ENCODE measurements at places on chromosomes 6 and 20.

GRCh38 chr20:24987244-24987643 lies 5.3 kb downstream of the APMAP start:
- no peak for DNase-seq

DNA sequence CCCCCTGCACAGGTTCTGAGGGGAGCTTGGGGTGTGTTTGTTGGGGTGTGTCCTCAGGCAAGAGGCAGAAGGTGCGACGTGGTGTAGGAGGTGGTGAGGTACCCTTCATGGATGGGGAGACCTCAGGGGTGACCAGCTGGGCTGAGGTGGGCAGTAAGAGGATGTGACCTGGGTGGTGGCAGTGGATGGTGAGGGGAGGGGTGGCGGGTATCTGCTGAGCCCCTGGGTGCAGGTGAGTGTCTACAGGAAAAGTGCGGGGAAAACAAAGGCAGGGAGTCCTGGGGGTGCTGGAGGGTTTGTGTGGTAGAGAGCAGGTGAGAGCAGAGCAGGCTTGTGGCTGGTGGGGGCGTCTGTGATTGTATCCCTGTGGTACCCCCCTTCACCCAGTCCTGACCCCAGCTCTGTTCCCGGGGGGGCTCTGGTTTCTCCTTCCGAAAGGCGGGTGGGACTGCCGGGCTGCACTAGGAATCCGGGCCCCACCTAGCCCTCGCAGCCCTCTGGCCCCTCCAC lies 631 bp downstream of the RAET1L start:
- DNase-seq: no peak

- DNase-seq: no peak
These were observed 16.5 kb upstream of the SNX3 start for GRCh38 chr6:108277295-108277694.

DNA sequence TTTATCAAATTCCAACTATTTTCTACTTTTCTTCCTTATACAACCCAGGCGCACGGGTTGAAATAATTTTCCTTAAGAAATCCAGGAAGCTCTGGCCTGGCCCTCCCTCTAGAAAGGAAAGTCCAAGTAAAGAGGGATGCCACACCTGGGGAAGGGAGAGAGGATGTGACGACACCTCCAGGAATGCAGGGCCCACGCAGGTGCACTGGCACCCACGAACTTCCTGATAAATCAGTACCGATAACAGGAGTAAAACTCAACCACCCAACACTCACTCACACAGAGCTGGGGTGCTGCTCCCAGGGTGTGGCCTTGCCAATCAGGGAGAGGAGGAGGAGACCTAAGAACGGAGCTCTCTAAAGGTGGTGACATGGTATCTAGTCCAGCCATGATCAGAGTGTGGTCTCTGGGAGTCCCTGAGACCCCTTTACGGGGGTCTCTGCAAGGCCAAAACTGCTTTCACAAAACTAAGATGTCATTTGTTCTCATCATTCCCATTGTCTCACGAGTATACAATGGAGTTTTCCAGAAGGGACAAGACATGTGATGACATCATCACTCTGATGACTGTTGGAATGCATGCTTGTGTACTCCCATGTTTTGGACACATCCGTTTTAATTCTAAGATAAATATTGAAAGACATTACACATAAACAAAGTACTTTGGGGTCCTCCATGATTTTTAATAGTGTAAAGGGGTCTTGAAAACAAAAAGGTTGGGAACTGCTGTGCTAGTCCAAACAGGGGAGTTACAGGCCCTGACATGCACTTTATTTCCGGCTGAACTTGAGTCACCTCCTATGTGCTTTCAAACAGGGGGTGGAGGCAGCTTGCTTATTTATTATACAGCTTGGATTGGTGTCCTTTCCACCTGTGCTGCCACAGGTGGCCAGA lies 2.2 kb upstream of the PARD6B start:
- no peak for DNase-seq

DNA sequence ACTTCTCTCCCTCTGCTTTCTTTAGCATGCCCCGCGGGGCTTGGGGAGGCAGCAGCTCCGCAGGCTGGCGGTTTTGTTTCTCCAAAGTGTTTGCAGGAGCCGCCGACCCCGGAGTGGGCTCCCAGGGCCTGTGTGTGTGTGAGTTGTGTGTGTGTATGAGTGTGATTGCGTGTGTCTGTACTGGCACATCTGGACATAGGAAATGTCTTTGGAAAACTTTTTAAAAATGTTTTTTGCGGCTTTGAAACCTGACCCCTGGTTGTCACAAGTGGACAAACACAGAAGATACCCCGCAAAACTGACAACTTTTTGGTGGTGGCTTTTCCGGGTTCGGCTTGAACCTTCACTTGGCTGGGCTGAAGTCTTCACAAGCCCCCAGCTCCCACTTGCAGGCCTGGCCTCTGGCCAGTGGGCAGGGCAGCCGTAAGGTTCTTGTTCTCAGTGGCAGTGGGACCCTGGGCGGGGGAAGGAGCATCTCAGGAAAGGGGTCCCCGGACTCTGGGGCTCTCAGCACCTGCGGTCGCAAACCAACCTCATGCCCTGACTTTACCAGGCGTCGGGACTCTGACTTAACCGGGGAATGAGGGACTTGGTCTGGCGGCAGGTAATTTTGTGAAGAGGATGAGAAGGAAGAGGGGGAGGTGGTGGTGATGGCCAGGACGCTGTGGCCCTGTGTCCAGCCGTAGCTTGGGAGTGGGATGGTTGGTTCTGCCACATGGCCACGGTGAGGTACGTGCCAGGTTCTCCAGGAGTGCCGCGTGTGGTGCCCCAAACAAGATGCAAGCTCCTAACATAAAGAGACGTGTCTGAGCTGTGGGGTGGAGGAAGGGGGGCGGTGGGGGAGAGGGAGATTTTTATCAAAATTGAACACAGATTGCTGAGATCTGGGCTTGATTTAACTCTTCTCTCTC lies 619 bp downstream of the DAAM2 start:
- no peak for DNase-seq

DNA sequence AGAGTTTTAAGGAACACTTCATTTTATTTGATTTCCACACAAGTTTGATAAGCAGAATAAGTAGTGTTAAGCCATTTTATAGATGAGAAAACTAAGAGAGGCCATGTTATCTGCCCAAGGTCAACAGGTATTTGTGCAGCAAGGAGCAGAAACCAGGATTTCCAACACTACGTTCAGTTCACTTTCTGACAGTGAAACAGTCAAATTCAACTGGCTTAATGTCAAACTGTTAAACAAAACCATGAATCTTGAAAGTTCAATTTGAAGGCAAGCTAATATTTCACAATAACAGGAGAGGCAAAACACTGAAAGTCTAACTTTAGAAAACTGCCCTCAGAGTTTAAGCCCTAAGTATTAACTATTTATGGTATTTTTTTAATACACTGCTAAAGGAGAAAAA lies 32.6 kb downstream of the DTNBP1 start:
- no peak for DNase-seq

DNA sequence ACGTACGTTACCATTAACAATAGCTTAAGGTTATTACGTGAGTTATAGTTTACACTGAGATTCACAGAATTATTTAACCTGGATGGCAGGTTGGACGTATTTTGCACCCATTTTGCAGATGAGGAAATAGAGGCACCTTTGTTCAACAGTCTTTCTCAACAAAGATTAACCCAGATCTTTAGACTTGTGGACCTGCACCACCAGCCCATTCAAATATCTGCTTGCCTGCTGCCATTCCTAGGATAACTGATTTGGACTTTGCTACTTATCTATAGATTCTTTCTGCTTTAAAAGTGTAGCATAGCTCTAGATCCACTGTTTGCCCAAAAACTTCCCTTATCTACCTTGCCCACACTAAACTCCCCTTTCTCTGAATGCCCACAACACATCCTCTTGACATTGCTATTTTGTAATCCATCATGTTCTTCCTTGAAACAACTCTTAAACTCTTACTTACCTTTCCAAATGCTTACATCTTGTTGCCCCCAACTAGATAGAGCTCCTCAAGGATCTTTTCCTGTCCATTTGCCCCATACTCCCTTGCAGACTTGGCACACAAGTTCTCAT lies 56.4 kb upstream of the TNFAIP3 start:
- no peak for DNase-seq

- DNase-seq: no peak
These were observed 6.8 kb downstream of the TBPL1 start for GRCh38 chr6:133959667-133960368.

DNA sequence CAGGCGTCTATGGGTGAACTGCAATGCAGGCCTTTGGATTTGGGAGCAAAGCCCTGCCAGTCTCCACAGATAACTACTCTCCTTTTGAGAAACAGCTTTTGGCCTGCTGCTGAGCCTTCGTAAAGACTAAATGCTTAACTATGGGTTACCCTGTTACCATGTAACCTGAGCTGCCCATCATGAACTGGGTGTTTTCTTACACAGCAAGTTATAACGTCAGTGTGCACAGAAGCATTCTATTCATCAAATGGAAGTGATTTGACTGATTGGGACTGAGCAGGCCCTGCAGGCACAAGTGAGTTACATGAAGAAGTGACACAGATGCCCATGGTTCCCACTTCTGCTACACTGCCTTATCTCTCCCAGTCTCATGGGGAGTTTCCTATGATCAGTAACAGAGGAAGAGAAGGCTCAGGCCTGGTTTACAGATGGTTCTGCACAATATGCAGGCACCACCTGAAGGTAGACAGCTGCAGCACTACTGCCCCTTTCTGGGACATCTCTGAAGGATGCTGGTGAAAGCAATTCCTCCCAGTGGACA lies 319.1 kb downstream of the CD83 start:
- no peak for DNase-seq

- no peak for DNase-seq
These were observed 45.0 kb downstream of the NT5E start for GRCh38 chr6:85494547-85495536.

DNA sequence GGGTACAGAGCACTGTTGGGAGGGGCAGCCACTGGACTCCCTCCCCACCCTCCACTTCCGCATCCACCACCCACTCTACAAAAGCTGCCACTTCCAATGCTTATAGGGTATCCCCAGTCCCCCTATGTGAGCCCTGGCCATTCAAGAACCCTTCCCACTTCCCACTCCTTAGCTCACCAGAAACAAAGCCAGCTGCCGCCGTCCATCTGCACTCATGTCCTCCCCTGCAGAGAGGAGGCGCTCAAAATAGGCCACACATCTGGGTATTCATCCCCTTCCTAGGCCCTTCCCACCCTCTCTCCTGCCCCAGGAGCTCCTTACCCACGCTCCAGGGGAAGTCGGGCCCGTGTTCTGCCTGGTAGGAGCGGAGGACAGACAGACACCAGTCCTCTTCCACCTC lies 6.5 kb upstream of the LY6G5C start:
- no peak for DNase-seq

- peak; percentile 72 for DNase-seq
These were observed 36.2 kb downstream of the SUN5 start for GRCh38 chr20:32967961-32968457.

- peak; percentile 42 for DNase-seq
These were observed 1.8 kb downstream of the ZNF831 start for GRCh38 chr20:59165396-59165795.

- no peak for DNase-seq
These were observed 946.3 kb downstream of the EPHA7 start for GRCh38 chr6:92473056-92473455.

GRCh38 chr20:51639206-51639832 lies 96.8 kb upstream of the NFATC2 start:
- peak; percentile 50 for DNase-seq

GRCh38 chr6:48229841-48230240 lies 118.8 kb upstream of the PTCHD4 start:
- DNase-seq: no peak

DNA sequence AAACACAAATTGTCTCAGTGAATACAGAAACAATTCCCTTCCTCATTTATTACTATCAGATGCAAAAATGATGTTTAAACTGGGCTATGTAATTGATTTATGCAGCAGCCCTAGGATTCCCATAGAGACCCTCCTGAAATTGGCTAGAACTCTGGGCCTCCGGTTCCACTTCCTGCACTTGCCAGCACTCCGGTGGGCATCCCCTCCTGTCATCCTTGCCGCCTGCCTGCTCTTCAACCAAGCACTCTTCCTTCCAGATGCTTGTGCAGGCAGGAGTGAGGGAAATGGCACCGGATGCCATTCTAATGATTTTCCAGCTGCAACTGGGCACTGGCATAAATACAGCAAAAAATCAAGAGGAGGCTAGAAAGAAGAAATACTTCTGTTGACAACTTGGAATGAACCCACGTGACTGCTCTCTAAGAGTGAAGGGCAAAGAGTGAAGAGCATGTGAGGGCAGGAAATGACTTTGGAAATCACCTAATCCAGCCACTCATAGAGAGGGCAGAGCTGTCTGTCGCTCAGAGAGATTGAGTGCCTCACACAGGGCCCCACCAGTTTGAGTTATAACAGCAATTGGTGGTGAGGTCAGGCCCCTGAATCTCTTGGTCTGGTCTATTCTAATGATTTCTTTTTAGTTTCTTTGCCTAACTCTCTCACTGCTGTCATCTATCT lies 3.7 kb upstream of the NEDD9 start:
- DNase-seq: peak; percentile 54

DNA sequence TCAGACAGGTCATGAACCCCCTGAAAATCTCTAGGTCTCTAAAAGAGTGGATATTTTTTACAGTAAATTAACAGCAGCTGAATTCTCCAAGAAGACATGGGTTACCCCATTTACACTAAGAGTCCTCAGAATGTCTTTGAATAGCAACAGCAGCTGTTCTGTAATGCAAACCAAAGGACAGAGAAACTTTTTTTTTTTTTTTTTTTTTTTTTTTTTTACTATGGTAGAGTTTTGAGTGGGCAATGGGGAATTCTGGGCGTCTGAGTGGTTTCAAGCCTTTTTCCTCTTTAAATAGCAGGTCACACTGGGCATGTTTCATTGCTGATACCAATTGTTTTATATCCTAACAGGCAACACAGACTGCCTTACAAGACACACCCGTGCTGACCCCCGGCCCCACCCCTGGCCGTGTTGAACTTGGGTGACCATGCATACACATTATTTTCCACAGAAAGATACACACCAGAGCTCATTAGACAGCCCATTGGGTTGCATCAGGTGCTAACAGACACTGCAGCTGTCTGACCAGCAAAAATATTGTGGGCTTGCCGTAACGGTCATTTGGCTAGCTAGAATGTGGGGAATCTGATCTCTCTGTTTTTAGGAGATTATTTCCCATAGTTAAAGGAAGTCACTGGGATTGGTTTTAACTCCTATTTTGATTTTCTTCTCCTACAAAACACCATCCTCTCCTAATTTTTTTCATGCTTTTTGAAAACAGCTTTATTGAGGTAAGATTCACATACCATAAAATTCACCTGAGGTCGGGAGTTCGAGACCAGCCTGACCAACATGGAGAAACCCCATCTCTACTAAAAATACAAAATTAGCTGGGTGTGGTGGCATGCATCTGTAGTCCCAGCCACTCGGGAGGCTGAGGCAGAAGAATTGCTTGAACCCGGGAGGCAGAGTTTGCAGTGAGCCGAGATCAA lies 26.7 kb upstream of the IRF4 start:
- no peak for DNase-seq

GRCh38 chr6:100344761-100345160 lies 120.0 kb downstream of the SIM1 start:
- DNase-seq: no peak

DNA sequence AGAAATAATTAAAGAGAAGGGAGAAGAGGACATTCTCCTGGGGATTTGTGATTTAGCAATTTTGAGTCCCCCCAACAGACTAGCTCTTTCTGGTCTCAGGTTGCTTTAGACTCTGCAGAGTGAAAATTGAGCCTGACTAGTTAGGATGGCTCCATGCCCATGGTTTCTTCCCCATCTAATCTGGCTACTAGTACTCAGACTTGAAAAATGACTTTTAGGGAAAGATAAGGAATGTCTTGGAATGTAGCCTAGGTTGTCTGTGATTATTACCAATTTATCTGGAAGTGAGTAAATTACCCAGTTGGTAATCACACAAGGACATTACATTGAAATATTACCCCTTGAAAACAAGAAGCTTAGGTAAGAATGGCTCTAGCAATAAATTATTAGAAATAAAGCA lies 4.2 kb downstream of the BEND6 start:
- DNase-seq: no peak
